Posterior cingulate gyrus (tissue), 11 donors: ENCODE measurements at places on chromosomes 3 and 15.

DNA sequence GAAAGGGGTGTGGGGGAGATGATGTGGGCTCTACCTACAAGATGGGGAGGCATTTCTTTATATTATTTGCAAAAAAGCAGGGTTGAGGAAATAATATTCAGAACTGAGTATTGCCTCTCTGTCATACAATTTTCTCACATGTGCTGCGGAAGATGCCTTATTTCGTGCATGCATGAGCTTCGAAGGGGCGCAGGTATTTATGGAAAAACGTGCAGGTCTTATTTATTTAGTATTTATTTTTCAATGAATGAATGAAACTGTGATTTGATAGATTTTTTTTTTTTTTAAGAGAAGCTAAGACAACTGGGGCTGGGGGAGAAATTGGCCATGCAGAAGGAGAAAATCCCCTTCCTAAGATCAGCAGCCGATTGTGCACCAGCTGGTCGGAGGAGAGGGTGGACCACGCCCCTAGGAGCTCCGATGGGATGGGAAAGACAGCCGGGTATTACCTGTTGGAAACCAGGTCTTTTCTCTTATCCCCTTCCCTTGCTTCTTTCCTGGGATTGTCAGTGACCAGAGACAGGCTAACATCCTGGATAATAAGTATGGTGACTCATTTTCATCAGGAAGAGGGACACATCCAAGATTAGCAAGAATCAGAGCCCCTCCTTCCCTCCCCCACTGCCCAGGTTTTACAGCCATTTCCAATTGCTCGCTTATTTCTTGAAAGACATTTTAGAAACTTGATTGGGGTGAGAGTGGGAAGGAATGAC, 875 bp downstream of the GAP43 start:
- DNase-seq = no peak

DNA sequence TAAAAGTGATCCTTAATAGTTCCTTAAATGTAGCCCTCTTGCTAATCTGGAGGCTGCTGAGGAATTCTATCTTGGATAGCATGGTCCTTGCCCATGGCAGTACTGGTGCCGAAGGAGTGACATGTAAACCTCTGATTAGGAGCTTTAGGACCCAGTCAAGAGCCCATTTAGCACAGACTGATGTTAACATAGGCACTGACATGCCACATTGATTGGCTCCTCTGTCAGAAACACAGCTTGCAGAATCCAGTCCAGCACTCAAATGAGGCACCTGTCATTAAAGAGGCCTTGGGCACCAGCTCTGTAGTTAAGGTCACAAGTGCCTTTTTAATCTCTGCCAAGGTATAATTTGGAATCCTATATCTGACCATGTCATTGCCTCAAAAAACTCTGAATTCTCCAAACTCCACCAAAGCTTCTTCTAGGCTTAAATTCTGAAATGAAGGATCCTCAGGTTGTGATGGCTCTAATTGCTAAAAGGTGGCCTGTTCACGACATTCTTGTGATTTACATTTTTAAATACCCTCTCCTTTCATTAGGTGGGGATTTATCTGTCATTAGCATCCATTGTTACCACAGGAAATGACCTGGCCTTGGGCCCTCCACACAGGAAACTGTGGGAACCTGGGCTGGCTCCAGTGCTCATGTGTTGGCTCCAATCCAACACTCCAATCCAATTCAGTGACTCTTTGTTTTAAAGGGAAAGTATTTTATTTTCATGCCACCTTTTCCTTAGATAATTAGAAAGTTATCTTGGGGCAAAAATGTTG, 57.3 kb upstream of the RNF7 start:
- DNase-seq = no peak

DNA sequence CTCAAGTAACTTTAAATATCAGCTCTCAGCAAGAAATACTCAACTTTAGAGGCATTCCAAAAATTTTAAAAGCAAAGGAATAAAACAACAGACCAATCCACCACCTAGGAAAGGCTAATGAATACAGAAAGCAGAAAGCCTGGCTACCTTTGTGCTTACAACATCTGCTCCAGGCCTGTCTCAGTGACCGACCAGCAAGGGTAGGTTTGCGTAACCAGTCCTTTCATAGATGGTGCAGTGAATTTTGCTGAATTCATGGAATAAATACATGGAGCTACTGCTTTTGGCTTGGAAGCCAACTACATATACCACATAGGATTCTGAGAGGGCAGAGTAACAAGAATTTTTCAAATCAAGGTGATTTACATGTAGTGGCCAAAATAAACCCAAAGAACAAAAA, 27.2 kb downstream of the ETV5 start:
- no peak for DNase-seq

GRCh38 chr3:94159062-94159828, 96.4 kb downstream of the NSUN3 start:
- no peak for DNase-seq

DNA sequence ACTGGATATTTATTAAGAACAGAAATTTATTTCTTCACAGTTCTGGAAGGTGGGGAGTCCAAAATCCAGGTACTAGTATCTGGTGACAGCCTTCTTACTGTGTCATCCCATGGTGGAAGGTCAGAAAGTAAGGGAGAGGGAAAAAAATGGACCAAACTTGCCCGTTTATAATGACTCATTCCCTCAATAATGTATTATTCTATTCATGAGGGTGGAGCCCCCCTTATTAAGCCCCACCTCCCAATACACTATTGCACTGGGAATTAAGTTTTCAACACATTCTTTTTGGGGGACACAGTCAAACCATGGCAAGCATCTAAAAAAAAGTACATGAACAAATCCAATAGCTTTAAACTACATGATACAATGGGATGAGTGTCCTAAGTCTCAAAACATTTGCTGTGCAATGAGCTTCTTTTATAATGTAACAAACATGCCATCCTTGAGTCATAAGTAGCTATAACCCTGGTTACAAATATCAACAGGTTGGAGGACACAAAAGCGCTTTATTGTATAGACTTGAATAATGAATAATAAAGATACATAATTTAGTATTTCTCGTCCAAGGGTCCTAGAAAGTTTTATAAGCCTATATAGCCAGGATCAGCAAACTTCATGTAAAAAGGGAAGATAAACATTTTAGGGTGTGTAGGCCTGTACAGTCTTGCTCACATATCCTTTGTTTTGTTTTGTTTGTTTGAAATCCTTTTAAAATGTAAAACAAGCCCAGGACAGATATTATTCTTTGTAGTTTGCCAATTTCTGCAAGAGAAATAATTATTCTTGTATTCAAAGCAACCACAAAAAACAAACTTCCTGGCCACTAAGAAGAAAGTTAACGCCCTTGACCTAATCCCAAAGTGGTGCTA, 160.6 kb upstream of the RAP2B start:
- DNase-seq = no peak

DNA sequence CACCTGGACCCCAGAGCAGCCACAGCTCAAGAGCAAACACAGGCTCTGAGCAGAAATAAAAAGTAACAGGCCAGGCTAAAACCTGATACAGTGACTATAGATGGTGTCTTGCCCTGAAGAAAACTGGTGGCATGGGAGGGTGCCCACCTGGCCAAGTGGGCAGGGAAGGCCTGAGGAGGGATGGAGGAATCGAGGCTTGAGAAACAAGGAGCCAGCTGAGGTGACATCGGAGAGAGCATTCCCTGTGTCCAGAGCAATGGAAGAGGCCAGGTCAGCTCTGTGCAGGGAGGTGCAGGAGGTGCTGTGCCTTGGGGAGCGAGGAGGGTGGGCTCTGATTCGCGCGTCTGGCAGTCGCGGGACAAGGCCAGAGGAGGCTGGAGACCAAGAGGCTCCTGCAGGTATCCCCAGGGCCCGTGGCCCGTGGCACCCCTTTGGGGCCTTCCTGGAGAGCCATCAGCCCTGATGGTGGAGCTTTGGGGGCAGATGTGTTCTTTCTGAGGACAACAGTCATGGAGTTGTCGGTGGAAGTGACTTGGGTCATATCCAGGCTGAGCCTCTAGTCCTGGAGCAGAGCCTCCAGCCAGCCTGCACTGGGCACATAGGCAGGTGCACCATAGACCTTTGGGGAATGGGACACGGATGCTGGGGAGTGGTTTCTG, 56.1 kb downstream of the PLXNA1 start:
- no peak for DNase-seq

- DNase-seq = no peak
These were observed 69.2 kb downstream of the MRPL46 start for GRCh38 chr15:88398011-88398410.

DNA sequence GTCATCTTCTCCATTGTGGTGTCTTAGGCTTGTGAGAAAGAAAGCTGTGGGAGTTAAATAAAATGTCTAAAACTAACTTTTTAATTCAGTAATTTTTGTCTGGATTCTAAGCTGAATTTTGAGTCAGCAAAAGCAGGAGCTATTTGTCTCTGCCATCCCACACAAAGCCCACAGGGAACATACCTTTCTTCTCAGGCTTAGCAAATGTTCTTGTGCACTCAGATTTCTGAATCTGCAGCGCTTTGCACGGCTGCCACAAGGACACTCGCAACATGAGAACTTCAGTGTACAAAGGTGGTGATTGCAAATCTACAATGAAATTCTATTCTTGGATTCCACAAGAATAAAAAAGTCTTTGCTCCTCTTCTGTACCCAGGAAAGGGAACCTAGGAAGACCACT, 88.2 kb upstream of the RNF7 start:
- no peak for DNase-seq

- DNase-seq = no peak
These were observed 101.6 kb downstream of the CPN2 start for GRCh38 chr3:194249323-194250097.

DNA sequence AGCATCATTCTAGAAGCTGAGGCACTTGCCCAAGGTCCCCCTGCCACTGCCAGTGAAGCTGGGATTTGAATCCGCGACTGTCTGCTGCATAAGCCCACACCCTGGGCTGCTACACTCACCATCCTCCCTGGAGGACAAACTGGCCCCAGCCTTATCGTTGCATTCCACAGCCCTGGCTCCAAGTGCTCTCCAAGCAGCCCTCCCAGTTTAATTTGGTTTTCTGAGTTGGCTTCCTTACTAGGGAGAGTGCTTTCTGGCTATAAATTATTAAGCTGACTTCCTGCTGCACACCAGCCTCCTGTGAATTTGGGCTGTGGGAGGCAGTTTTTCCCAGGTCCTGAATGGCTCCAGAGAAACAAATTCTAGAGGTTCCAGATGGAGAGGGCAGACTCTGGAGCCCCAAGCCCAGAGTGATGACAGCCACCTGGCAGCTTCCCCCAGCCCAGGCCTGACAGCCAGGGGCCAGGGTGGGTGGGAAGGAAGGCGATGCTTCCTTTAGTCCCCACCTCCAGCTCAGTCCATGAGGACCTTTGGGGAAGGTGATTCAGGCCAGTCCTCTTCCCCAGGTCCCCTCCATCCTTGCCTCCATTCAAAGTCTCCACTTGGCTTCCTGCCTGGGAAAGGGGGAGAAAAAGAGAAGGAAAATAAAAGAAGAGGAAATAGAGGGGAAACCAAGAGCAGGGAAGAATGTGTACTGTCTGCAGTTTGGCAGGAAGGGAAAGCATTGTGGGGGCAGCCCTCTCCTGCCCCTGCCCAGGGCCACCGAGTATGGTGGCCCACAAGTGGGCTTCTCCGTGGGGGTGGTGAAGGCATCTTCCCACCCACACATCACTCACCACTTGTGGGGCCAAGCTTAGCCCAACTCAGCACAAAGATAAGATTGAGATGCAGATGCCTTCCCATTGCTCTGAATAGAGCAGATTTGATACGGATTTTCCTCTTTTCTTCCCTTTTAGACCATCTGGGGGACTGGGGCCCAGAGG, 69.6 kb downstream of the SEMA5B start:
- no peak for DNase-seq

DNA sequence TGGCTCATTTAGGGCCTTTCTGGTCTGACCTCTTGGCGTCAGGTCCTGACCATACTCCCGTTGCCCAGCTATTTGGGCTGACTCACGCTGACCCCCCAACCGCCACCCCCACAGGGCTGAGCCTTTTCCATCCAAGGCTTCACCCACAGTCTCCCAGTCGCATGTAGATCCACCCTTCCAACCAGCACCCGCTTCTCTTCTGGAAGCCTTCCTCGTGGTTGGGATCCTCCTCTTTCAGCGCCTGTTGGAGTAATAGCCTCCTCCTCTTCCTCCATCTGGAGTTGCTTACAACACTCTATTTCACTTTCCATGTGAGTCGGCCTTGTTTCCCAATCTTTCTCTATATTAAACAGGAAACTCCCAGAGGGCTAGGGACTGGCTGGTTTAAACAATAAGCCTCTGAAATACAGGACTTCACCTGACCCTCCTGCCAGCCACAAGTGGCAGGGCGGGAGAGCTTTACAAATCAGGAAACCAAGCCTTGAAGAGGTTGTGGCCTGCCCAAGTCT, 2.1 kb upstream of the ALAS1 start:
- DNase-seq = no peak

DNA sequence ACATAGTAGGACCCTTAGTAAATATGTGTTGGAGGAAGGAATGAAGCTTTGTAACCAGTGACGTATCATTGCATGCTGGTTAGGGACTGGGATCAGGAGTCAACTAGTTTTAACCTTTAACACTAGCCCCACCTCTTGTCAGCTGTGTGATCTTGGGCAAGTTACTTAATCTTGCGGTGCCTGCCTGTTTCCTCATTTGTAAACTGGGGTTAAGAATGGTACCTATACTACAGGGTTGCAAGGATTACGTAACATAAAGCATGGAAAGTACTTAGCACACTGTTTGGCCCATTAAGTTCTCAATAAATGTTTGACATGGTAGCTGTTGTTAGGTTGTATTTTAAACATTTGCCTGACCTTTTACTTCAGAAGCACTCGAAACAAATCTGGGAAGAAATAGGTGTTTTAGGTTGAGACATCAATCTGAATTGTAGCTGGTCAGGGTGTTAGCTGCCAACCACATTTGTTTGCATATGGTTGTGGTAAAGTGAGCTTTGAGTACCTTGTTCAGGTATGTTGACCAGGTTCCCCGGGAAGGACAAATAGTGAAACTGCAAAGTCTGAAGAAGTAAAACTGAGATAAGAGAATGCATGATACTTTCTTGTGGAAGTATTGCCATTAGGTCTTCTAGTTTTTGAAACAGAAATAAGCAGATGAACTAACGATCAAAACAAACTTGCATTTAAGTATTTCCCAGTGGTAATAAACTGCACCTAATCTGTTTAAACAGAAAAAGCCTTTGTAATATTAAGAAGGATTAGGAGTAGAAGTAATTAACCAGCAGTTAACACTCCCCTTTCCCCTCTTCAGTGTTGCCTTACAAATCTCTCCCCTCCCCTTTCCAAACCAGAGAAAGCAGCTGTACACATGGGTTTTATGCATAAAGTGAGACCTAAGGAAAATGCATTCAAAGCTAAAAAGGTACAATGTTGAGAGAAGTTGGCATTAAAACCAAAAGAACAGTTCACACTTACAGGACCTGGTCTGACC, 25.8 kb upstream of the SCAANT1 start:
- DNase-seq = no peak
